Activated naive CD8-positive, alpha-beta T cell treated with anti-CD3 and anti-CD28 coated beads, Interleukin-2, amount 10 ng/mL, durations not matched to agents 7 days and 5 days (primary cell): ENCODE measurements at places on chromosomes 1 and 21. TPM values are rescaled to one million over a fixed set of nuclear protein-coding genes. Genes with fewer than 3 reads are reported as not detected.

The NBPF4 gene
- total RNA-seq = 0.11 TPM

The HJV gene
- total RNA-seq = not detected

The DMBX1 gene
- total RNA-seq = 0.11 TPM

The PPP1R15B gene
- total RNA-seq = 77.8 TPM

The TRABD2B gene
- not detected for total RNA-seq
